ENCODE measurements at places on chromosomes 5 and 9. TPM values are rescaled to one million over a fixed set of nuclear protein-coding genes. Genes with fewer than 3 reads are reported as not detected.

The AK8 gene
- 0.36 TPM for total RNA-seq

The CDX1 gene
- not detected for total RNA-seq

The TTLL11 gene
- 40.7 TPM for total RNA-seq

The KCNMB1 gene
- 47.1 TPM for total RNA-seq

The PCDHB15 gene
- total RNA-seq = 5.3 TPM

The ABO gene
- 0.36 TPM for total RNA-seq

The SLC34A3 gene
- not detected for total RNA-seq

The IRX4 gene
- total RNA-seq = not detected

The INSL6 gene
- not detected for total RNA-seq

The SOHLH1 gene
- total RNA-seq = not detected

The DENND1A gene
- total RNA-seq = 12.8 TPM

The PCA3 gene
- total RNA-seq = under 0.01 TPM

The POU5F2 gene
- 2.5 TPM for total RNA-seq

The CCNI2 gene
- total RNA-seq = not detected

The OTP gene
- total RNA-seq = not detected

The SLC6A18 gene
- total RNA-seq = not detected

The FOXD4L3 gene
- not detected for total RNA-seq

The TLE1 gene
- total RNA-seq = 54.6 TPM

The CXXC5 gene
- total RNA-seq = 25.3 TPM

The PAPPA gene
- total RNA-seq = 4.3 TPM

The PCDHA1 gene
- total RNA-seq = not detected

The MAN2A1 gene
- total RNA-seq = 47.2 TPM

The TAL2 gene
- not detected for total RNA-seq

The NR2F1-AS1 gene
- 8.9 TPM for total RNA-seq

The PHYHD1 gene
- total RNA-seq = 21.4 TPM

The SV2C gene
- total RNA-seq = 0.71 TPM

The PIK3R1 gene
- 203 TPM for total RNA-seq

The TMEM232 gene
- 4.4 TPM for total RNA-seq

The GABBR2 gene
- not detected for total RNA-seq

The SLC1A3 gene
- total RNA-seq = 16.8 TPM

The IL7R gene
- total RNA-seq = 3.1 TPM
